CD4-positive, alpha-beta T cell treated with Interferon gamma for 1 hour (primary cell): ENCODE measurements at places on chromosomes 1 and 21.

GRCh38 chr1:95021805-95022643 is 50.7 kb downstream of the ALG14 start:
- DNase-seq: no peak

- no peak for DNase-seq
These were observed 19.3 kb downstream of the AHCYL1 start for GRCh38 chr1:110003747-110004428.

GRCh38 chr1:147491098-147491497 is 50.2 kb upstream of the BCL9 start:
- no peak for DNase-seq

GRCh38 chr1:6126521-6127067 is 53.5 kb downstream of the CHD5 start:
- DNase-seq: no peak

GRCh38 chr1:99331636-99332035 is 67.3 kb downstream of the PLPPR4 start:
- no peak for DNase-seq

DNA sequence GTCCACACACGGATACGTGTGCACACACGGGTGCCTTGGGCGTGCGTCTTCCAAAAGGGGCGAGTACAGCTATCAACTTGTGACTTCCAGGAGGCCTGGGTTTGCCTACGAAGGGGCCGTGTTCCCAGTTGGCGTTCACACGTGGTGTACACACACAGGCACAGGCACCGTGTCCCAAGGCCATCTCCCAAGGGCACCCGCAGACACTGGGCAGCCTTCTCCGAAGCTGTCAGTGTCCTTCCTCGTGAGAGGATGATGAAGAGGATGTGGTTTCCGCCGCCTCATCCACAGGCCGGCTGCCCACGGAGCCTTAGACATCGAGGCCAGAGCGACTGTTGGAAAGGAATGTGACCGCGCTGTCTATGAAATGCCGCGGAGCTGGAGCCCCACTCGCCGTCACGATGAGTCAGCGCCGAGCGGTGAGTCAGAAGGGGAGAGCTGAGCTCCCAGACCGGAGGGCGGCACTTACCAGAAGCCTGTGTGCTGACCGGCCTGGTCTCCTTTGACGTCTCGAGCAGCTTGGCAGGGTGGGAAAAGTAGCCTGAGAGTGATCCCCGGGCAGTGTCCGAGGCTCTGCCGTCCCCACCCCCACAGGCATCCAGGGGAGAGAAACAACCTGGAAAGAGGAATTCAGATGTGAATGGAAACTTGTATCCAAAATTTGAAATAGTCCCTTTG is 141.4 kb upstream of the ARHGEF16 start:
- DNase-seq: peak; percentile 40

DNA sequence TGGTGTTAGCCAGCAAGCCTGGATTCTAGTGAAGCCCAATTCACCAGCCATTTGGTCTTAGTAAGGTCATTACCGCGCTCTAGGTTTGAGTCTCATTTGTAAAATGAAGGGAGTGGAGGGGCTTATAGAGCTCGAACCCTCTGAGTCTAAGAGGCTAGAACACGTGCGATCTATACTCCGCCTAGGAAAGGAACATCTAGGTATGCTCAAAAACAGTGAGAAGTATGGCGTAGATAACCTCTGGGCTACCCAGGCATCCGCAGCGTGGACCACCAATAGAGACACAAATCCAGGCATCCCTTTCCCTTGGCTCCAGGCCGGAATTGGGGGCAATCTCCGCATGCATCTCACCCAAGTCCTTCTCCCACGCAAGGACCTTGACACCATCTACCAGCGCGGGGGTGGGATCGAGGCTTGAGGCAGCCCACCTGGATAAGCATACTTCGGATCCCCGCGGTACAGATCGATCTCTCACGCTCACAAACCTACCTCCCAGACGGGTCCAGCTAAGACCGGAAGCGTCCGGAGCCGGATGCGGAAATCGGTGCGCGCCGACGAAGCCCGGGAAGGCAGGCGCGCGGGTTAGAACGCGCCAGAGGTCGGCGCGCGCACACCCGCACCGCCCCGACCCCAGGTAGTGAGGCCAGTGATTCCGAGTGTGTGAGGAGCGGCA is at the start of gene METTL25B:
Gene METTL25B, plus strand, starts transcription at position 544 of the 673 bp plus-strand sequence. CDS start 636 bp downstream, outside the sequence.
- no peak for DNase-seq

DNA sequence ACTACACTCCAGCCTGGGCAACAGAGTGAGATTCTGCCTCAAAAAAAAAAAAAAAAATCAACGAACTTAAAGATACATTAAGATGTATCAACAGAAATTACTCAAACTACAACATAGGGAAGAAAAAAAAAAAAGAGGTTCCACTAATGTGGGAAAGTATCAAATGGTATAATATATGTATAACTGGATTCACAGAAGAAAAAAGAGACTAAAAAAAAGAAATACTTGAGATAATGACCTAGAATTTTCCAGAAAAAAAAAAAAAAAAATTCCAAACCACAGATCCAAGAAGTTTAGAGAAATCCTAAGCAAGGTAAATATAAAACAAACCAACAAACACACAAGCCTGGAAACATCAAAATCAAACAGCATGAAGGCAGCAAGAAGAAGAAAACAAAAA is 45.5 kb downstream of the EIF4G3 start:
- no peak for DNase-seq

- no peak for DNase-seq
These were observed 1.1 kb downstream of the S100A11 start for GRCh38 chr1:152035539-152036266.

DNA sequence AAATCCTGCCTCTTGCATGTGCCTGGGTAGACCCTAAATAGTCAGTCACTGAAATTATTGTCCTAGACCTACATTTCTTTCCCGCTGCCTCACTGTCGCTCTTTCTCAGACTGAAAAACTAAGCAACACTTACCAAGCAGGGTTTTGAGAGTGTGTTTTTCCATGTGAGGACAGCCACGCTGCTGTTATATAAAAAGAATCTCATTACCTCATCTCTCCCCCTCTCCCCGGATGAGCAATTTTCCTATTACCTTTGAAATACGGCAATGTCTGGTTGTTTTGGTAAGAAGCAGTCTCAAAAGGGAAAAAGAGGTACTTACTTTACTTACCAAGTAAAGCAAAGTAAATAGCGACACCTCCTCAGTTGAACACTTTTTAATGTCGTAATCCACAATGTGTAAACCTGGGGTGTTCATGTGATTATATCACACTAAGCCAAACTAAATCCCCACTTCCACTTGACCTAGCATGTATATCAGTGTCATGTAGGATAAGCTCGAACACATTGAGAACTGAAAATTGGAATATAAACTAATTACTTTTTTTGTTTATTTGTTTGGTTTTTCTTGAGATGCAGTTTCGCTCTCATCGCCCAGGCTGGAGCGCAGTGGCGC is 12.2 kb upstream of the VN1R5 start:
- DNase-seq: no peak

- no peak for DNase-seq
These were observed 321.3 kb downstream of the SIPA1L2 start for GRCh38 chr1:232308616-232309015.

- DNase-seq: no peak
These were observed at the start of gene SYT6 for GRCh38 chr1:114153261-114154145. Gene SYT6 (minus strand): TSS chr1:114153869. CDS start chr1:114153772, 97 bp downstream.

DNA sequence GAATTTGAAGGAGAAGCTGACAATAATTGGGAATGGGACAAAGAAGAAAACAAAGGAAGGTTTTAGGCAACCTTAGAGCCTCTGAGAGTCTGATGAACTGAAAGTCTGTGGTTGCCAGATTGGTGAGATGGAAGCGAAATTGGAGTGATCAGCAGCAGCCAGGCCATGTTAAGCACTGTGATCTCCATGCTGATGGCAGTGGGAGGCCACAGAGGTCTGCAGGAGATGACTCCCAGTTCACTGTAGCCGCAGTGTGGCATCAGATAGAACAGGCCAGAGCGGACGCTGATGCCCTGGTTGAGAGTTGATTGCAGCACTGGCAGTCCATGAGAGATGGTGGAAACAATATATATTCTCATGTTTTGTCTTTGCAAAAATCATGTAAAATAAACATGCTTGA is 137.4 kb upstream of the L1TD1 start:
- DNase-seq: no peak
